Stimulated activated CD8-positive, alpha-beta memory T cell treated with anti-CD3 and anti-CD28 coated beads, Interleukin-4, amount 100 ng/mL, for 24 hours (primary cell): ENCODE measurements at places on chromosomes 16 and 17.

DNA sequence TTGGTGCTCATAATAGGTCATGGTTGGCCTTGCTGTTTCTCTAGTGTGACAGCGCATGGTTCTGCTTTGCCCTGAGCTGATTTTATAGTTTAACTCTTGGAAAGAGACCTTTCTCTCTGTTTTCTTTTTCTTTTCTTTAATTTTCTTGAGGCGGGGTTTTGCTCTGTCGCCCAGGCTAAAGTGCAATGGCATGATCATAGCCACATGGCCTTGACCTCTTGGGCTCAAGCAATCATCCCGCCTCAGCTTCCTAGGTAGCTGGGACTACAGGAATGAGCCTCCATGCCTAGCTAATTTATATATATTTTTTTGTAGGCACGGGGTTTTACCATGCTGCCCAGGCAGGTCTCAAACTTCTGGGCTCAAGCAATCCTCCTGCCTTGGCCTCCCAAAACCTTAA, 80.4 kb upstream of the DNAJA2 start:
- DNase-seq, result no peak

DNA sequence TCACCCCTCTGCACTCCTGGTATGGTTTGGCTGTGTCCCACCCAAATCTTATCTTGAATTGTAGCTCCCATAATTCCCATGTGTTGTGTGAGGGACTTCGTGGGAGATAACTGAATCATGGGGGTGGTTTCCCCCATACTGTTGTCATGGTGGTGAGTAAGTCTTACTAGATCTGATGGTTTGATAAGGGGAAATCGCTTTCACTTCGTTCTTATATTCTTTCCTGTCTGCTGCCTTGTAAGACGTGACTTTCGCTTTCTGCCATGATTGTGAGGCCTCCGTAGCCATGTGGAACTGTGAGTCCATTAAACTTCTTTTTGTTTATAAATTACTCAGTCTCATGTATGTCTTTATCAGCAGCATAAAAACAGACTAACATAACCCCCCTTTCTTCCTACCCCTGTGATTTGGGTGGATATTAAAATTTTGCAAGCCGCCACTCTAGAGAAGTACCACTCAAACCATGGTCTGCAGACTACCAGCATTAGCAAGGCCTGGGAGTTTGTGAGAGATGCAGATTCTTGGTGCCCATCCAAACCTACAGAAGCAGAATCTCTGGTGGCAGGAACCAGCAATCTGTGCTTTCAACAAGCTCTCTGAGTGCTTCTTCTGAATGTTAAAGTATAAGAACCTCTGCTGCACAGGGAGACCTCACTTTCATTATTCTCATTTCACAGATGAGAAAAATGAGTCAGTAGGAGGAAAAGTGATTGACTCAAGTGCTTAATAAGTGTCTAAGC, 999.5 kb upstream of the EEF2KMT start:
- DNase-seq, result no peak

GRCh38 chr17:79769570-79770506, 8.1 kb upstream of the CBX2 start:
- DNase-seq, result no peak

DNA sequence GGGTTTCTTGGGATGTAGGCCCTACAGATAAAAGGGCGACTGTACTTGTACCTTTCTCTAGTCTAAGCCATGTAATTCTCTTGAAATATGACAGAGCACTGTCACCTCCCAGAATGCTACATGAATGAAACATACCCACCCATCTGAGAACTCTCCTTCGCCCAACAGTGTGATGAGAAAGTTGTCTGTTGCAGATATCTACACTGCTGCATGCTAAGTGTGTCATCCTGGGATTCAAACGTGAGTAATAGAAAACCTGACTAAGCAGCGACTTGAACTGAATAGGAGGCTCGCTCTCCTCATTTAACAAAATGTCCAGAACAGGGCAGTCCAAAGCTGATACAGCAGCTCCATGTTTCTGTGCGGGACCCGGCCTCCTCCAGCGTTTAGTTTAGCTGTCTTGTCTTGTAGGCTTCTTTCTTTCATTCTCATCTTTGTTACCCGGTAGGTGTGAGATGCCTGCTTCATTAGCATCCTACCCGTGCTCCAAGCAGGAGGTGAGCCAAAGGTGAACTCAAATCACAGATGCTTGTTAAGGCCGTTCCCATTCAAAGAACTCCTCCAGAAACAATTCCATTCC, 211.9 kb downstream of the PRKCA start:
- no peak for DNase-seq

DNA sequence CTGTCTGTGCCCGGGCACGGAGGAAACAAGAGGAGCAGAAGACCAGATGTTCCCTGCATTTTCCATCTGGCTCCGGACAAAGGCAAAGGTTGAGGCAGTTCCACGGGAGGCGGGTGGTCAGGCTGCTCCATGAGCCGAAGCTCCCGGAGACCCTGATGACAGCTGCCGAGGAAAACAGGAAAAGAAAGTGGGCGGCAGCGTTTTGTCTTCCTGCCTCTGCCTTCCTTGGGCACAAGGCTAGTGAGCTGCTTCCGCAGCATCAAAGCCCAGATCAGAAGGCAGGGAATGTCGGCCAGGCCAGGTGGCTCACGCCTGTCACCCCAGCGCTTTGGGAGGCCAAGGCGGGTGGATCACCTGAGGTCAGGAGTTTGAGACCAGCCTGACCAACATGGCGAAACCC, 16.2 kb downstream of the SLC43A2 start:
- DNase-seq, result no peak

- DNase-seq, result no peak
Observed at GRCh38 chr17:73746314-73747073, 102.2 kb upstream of the SDK2 start.

- no peak for DNase-seq
Observed at GRCh38 chr17:2239882-2240430, 63.6 kb downstream of the SMG6 start.

DNA sequence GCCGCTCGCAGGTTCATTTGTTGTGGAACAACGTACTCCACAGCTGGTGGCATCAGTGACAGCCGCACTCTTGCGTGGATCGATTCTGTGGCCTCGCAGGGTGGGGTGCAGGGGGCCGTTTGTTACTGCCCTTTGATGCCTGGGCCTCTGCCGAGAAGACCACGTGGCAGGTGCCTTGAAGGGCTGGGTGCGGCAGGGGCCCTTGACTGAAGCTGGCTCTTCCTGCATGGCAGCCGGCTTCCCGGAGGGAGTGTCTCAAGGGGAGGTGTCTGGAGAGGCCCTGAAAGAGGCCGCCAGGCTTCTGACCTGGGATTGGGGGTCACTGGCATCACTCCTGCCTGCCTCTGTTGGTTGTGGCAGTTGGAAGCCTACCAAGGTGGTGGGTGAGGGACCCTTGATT, 43.8 kb downstream of the TBCD start:
- DNase-seq, result no peak

GRCh38 chr16:29857133-29857760, 5.8 kb downstream of the CDIPT start:
- no peak for DNase-seq

GRCh38 chr17:10429421-10430045, 7.8 kb upstream of the MYH8 start:
- no peak for DNase-seq

- no peak for DNase-seq
Observed at GRCh38 chr16:13441675-13442074, 478.3 kb upstream of the ERCC4 start.
